ENCODE measurements at places on chromosomes 7 and 10.

- no peak for DNase-seq
These were observed 104.6 kb downstream of the WDR37 start for GRCh38 chr10:1160561-1161314.

DNA sequence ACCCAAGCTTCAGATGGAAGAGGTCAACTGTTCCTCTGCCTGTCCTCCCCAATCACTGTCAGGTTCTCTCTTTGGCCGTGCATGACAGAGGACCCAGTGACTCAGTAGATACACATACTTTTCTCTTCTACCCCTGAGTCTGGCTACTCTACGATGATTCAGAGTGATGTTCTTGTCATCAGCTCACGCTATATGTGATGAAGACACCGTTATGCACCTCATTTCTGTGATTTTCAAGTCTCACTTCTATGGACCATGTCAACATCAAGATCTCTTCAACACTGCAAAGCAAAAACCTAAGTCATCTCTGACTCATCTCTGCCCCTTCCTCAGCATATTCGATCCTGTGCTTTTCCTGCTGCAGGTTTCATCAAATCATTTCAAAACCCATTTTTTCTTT, 76.6 kb upstream of the DGKI start:
- DNase-seq: peak; percentile 88

DNA sequence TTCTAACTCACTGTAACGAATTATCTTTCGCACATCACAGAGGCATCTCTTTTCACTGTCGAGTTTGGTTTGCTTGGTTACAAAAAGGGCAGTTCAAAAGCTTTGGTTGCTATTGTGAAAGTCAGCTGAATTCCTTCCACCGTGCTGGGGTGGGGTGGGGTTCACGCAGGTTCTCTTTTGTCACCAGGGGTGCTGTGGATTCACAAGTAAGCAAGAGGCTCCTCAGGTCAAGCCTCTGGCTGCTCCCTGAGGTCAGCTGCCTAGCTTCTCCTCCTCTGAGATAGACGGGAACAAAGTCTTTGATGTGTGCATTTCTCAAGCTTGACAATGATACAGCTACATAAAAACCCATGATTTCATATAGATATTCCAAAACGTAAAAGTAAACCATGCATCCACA, 47.7 kb downstream of the EGFR start:
- no peak for DNase-seq

DNA sequence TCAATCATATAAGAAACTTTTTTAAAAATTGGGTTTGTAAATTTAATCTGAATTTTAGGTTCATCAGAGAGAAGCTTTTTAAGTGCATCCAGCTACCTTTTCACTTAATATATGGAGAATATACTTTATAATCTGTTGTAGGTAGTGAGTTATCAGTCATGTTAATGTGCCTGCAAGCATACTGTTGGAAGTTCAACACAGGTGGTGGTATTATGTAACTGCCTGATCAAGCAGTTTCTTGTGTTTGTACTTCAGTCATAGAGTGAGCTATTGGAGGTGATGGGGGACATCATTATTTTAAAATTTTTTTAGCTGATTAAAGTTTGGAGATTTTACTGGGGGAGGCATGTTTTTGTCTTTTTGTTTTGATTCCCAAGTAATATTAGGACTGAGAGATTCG, 2.5 kb downstream of the TNKS2 start:
- no peak for DNase-seq

- DNase-seq: no peak
These were observed 299.0 kb downstream of the MALRD1 start for GRCh38 chr10:19347621-19348020.

DNA sequence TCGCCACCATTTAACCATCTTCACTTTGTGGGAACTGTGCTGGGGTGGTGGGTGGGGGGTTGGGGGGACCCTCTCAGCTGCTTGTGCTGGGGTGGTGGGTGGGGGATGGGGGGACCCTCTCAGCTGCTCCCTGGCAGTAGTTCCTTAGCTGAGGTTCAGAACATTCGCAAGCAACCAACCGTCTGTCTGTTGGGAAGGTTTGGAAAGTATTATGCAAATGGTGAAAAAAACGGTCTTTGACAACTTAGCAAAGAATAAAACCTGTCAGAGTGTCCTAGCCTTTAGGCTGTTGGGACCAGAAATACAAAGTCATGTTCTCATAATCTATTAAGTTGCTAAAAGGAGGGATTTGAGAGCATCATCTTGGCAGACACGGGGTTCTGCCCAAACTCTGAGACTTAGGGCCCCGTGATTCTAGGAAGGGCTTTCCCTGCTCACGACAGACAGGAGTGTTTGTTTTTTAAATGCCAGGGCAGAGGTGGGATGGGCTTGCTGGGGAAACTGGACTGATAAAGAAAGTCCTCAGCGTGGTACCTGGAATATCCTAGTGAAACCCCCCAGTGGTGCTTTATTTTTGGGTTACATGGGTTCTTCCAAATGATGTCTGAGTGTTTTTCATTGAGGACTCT, 14.1 kb upstream of the SRGN start:
- DNase-seq: no peak

- DNase-seq: no peak
These were observed 56.5 kb downstream of the ZNF467 start for GRCh38 chr7:149716932-149717307.

GRCh38 chr7:123242467-123243092, 42.8 kb upstream of the SLC13A1 start:
- DNase-seq: no peak

DNA sequence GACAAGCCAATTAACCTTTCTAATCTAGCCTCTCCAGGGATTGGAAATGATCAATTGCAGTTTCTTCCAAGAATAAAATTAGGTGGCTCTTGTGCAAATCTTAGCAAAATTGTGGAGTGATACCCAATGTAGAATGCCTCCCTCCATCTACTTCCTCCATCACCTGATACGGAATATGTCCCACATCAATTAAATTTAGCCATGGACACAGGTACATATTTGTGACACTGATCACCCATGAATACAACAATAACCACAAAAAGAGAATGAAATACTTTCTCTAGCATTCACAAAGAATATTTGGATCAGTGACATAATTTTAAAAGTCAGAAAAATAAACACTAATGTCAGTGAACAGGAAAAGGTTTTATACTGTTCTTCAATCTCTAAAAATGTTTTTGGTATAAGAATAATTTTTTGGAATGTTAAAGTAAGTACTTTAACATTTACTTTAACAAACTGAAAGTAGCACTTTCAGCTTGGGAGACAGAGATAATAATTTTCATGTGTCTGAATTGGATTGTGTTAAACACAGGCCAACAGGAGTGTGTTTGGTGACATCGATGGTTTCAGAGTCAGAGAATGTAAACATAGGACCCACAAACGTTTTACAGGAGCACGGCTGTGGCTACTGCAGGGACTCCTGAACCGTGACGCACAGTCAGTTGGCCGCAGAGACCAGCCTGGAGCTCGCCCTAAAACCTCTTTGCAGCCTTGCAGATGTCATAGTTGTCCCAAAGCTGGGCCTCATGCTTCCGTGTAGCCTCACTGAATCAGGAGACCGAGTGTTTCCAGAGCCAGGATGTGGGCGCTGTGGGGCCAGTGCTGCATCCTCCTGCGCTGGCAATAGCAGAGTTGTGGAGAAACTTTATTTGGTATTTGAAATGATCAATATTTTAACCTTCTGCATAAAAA, 7.2 kb downstream of the RBM20 start:
- peak; percentile 77 for DNase-seq
